ENCODE measurements at places on chromosomes 6 and 20. TPM values are rescaled to one million over a fixed set of nuclear protein-coding genes. Genes with fewer than 3 reads are reported as not detected.

DNA sequence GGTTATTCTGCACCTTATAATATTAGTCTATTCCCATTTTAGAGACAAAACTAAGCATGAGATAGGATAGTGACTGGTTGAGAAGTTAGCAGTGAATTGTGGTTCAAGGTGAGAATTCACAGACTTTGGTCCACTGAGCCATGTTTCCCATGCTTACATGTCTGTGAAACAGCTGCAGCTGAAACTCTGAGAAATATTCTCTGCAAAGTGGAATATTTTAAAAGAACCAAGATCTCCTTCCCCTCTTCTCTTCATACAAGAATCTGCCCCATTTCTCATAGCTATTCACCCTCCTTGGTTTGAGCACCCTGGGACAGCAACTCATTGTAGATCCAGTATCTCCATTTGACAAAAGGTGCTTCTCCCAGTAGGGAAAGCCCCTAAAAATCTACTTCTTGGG lies 70.2 kb upstream of the TMEM170B start:
- H3K36me3 ChIP-seq = no peaks in the 10 kb centered on the region
- no peak for DNase-seq
- peak overlapping the region; percentile 25 for H3K4me3 ChIP-seq
- H3K27ac ChIP-seq = peak overlapping the region; percentile 70
- H3K27me3 ChIP-seq = no peaks in the 10 kb centered on the region

DNA sequence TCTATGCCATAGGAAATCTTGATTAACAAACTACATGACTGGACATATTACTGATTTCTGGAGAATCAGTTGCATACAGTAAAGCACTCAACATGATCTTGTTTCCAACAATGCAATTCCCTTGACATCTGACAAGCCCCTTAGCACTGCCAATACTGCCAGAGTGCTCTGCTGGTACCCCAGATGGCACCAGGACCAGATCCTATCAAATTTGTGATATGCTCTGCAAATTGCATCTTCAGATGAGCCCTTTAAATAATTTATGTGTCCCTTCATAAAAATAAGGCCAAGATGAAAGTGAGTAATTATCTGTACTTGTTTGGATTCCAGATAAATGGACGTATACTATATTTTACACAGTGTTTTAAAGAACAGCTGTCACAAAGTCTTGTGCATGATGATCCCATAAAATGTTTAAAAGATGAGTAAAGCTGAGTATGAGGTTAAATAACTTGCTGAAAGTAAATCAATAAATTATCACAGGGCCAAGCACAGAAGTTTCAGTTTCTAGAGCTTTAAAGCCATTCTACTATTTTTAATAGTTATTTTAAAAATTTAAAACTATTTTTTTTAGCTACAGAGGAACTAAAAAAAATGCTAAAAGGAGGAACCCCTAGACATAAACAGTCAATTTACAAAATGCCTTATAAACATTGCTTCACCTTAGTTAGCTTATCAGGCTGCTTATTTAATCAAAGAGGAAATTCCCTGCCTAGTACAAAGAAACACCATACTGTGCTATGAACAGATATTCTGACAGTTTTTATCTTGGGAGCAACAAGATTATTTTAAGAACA lies 42.1 kb downstream of the NUDT3 start:
- H3K36me3 ChIP-seq = no peaks in the 10 kb centered on the region
- H3K4me3 ChIP-seq = no peak overlapping the region
- no peak for DNase-seq
- H3K27ac ChIP-seq = no peak overlapping the region

DNA sequence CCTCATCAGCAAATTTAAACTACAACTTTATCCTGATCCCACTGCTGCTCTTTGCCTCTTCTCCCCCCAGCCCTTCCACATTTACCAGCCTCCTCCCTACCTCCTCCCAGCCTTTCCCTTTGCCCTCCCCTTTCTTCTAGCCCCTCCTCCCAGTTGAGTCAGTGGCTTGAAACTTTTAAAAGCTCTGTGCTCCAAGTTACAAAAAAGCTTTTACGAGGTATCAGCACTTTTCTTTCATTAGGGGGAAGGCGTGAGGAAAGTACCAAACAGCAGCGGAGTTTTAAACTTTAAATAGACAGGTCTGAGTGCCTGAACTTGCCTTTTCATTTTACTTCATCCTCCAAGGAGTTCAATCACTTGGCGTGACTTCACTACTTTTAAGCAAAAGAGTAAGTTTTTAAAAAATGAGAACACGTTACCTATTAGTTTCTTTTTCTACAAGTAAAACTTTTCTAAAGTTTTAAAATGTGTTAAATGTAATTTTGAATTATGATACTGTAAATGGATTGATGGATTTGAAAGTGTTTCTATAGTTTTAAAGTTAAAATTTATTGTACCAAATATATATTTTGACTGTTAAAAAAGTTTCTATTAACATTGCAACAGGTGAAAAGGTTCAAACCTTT lies at the start of gene GJA1:
GJA1 (plus strand) TSS at position 203 of the 626 bp plus-strand sequence. CDS start 11,202 bp downstream, outside the sequence.
- no peak within 1 kb of the TSS for H3K27ac ChIP-seq
- peak within 1 kb of the TSS; percentile 65 for H3K4me3 ChIP-seq
- no peaks in the 10 kb centered on the region for H3K36me3 ChIP-seq
- no peak for DNase-seq
- H3K4me1 ChIP-seq = peaks cover 19% of the 10 kb centered on the region

DNA sequence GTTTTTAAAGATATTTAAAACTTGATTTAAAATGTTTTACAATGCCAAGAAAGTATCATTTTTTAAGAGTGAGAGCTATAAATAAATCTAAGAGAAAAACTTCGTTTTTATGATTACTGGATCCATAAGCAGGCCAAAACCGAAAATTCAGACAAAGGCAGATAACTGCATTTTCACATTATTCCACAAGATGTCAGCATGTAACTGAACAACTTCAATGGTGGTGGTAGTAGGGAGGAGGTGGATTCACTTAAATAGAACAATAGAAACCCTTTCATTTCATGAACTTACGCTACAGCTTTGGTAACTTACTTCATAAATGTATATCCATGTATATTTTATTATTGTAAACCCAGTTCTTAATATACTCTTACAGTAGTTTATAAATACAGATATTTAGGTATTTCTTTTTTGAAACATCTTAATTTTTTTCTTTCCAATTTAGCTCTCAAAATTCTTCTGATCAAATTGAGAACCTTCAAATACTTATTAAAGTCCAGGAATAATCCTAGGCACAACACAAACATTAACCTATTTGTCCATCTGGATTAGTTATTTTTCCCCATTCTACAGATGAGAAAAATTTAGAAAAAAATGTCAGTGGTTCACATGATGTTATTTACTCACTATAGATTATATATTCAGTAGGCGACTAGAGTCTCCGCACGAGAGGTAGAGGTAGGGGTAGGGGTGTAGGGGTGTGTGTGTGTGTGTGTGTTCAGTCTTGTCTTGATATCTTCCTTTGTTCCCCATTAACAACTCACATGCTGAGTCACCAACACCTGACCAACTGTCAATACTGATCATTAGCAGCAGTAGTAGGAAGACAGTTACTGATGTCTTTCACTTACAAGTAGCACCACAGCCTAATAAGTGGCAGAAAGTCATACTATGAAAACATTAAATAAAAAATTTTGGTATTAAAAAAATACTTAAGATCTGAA lies 111.5 kb downstream of the ARHGAP18 start:
- H3K36me3 ChIP-seq = no peaks in the 10 kb centered on the region
- H3K27ac ChIP-seq = no peak overlapping the region
- H3K27me3 ChIP-seq = no peaks in the 10 kb centered on the region
- no peak overlapping the region for H3K4me3 ChIP-seq

DNA sequence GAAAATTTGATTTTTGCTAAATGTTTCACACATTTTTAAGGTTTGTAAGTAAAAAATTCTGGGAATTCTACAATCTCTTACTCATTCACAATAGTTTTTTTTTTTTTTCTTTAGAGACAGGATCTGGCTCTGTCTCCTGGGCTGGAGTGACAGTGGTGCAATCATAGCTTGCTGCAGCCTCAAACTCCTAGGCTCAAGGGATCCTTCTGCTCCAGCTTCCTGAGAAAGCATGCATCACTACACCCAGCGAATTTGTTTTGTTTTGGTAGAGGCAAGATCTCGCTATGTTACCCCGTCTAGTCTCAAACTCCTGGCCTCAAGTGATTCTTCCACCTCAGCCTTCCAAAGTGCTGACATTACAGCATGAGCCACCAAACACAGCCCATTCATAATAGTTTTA lies 232.8 kb downstream of the GJA1 start:
- no peaks in the 10 kb centered on the region for H3K27me3 ChIP-seq
- H3K27ac ChIP-seq = no peak overlapping the region
- no peaks in the 10 kb centered on the region for H3K4me1 ChIP-seq
- DNase-seq = no peak
- H3K4me3 ChIP-seq = no peak overlapping the region

GRCh38 chr6:145733207-145733606 lies 2.1 kb downstream of the EPM2A start:
- no peak overlapping the region for H3K4me3 ChIP-seq
- H3K27me3 ChIP-seq = no peaks in the 10 kb centered on the region
- H3K36me3 ChIP-seq = peaks cover 21% of the 10 kb centered on the region
- H3K4me1 ChIP-seq = peaks cover 37% of the 10 kb centered on the region

DNA sequence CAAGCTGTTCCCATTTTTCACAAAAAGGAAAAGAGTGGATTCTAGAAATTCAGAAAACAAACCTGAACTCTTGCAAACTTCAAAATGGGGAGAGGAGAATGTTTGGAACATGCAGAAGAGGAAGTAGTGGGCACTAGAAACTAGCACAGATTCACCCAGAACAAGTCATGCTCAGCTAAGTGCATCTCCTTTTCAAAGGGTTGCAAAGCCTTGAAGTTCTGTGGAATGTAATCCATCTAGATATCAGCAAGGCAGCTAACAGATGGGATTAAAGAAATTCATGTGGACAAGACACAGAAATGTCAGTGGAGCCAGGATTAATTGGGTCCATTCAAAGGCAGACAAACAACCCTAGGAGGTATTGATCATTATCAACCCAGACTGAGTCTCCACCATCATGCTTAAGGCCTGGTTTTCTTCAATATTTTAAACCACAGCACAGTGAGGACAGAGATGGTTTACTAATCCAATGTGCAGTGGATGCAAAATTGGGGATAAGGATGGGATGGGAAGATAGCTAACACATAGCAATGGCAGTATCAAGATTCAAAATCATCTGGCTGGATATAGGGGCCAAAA lies 31.3 kb downstream of the KCNK5 start:
- peaks cover 28% of the 10 kb centered on the region for H3K4me1 ChIP-seq
- H3K27ac ChIP-seq = peak overlapping the region; percentile 73
- peaks cover 27% of the 10 kb centered on the region for H3K27me3 ChIP-seq
- DNase-seq = no peak
- H3K4me3 ChIP-seq = peak overlapping the region; percentile 60
- no peaks in the 10 kb centered on the region for H3K36me3 ChIP-seq

DNA sequence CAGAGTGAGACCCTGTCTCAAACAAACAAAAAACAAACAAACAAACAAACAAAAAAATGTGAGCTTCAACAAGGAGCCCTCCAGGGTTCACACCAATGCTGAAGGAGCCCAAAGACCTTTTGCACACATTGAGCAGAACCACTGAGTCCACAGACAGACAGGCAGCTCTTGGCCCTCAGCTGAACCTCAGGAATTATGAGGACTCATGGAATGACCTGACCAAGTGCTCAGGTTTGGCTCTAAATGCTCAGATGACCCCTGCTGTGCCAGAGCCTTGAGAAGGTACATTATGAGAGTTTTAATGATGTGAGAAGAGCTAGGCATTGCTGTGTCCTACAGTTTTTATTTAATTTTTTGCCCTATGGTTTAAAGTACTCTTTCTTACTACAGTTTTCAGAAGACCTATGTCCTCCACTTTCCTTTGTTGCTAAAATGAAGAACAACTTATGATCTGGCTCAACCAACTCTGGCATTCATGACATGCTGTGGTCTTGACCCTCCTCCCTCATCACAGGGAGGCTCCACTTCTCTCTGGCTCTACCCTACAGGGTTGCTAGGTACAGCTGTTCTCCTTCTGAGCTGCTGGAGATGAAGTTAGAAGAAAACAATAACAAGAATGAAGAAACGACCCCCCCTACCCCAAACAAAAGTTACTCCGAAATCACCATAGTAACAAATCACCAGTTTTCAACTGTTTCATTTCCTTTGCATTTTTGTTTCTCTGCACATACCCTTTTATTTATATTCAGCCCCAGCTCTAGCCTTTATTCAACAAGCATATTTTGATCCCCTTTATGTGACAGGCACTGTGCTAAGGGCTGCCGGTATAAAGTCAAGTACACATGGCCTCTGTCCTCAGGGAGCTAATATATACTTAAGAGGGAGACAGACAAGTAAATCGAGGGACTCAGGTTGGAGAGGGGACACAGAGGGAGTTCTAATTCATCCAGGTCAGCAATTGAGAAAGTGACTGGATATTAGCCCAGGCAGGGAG lies 128.7 kb upstream of the TRAF3IP2 start:
- H3K4me1 ChIP-seq = peaks cover 77% of the 10 kb centered on the region
- H3K4me3 ChIP-seq = no peak overlapping the region
- no peaks in the 10 kb centered on the region for H3K36me3 ChIP-seq
- no peaks in the 10 kb centered on the region for H3K27me3 ChIP-seq
- peak overlapping the region; percentile 13 for H3K27ac ChIP-seq
- DNase-seq = no peak

GRCh38 chr6:62446647-62447316 lies 160.8 kb upstream of the KHDRBS2 start:
- H3K4me1 ChIP-seq = peaks cover 16% of the 10 kb centered on the region
- H3K27ac ChIP-seq = no peak overlapping the region
- no peak overlapping the region for H3K4me3 ChIP-seq
- no peak for DNase-seq
- no peaks in the 10 kb centered on the region for H3K27me3 ChIP-seq
- H3K36me3 ChIP-seq = no peaks in the 10 kb centered on the region

DNA sequence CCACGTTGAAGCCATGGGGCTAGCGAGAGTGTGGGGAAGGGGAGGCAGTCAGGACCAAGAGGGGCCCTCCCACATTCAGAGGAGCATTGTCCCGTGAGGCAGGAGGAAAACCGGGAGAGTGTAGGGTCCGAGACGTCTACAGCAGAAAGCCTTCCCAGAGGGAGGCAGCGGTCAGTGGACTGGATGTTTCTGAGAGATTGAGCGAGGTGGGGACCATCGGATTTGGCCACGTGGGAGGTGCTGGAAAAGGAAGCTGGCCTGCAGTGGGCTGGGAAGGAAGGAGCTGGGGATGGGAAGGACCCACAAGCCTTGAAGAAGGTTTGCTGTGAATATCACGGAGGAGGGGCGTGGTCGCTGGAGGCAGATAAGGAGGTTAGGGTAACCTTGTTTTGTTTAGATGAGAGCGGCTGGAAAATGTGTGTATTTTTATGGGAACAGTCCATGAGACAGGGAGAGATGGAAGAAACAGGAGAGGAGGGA lies 119.0 kb upstream of the RNF24 start:
- no peaks in the 10 kb centered on the region for H3K36me3 ChIP-seq
- no peak overlapping the region for H3K27ac ChIP-seq
- no peak for DNase-seq
- no peak overlapping the region for H3K4me3 ChIP-seq

GRCh38 chr6:108781419-108782100 lies 66.7 kb upstream of the ARMC2 start:
- peak overlapping the region; percentile 81 for H3K4me3 ChIP-seq
- H3K27ac ChIP-seq = no peak overlapping the region
- H3K27me3 ChIP-seq = peaks cover 14% of the 10 kb centered on the region
- DNase-seq = no peak
- no peaks in the 10 kb centered on the region for H3K36me3 ChIP-seq
- H3K4me1 ChIP-seq = peaks cover 29% of the 10 kb centered on the region

Gene POM121L2
- total RNA-seq = not detected

Gene ARHGAP40
- total RNA-seq = not detected

Gene GFOD1
- 8.4 TPM for total RNA-seq

All from activated B cell treated with CpG ODN at 0.5 μM for 24 hours (primary cell).